ENCODE measurements at places on chromosomes 1 and 21.
A peak's percentile ranks its signal among the peaks of the same experiment; 100 is the strongest.

DNA sequence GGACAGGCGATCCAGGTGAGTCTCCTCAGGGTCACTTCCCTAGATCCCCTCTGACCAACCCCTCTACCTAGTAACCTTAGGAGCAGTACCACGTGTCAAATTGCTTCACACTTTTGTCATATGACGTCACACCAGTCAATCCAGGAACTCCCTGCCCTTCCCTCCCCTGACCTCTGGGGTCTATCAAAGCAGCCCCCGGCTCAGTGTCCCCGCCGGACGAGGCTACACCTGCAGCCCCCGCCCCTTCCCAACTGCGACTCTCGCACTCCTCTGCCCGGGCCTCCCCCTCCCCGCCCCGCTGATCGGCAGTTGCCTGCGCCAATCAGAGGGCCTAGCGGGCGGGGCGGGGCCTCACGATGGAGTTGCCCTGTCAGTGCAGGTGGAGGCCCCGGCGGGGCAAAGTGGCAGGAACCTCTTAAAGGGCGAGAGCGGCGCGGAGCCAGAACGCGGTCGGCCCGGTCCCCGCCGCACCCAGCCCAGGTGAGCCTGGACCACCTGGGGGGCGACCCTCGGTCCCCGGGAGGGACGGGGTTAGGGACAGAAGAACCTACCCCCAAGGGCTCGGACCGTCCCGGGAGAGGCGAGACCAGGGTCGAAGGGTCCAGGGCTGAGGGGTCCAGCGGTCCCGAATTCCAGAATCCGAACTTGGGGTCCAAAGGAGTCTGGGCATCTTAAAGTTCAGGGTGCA lies 27.5 kb upstream of the EPB41 start:
- peak; percentile 100 for DNase-seq

GRCh38 chr21:37811711-37812110 lies 104.5 kb downstream of the KCNJ6 start:
- no peak for DNase-seq

DNA sequence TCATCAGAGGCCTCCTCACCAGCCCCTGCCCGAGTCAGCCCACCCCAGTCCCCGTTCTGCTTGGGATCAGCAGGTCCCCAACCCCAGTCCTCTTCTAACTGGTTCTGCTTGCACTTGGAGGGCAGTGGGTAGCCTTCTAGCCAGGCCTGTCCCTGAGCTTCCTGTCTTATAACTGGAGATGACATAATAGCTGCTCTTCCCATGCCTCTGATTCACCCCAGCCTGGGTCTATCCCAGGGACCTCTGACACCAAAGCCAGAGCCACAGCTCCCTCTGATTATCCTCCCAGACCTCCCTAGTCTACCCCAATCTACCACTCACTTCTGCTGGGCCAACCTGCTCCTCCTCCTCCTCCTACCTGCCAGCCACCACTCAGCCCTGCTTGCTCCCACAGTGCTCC lies 31.4 kb downstream of the IQGAP3 start:
- DNase-seq, result no peak

GRCh38 chr1:18693256-18694098 lies 62.8 kb downstream of the PAX7 start:
- no peak for DNase-seq

DNA sequence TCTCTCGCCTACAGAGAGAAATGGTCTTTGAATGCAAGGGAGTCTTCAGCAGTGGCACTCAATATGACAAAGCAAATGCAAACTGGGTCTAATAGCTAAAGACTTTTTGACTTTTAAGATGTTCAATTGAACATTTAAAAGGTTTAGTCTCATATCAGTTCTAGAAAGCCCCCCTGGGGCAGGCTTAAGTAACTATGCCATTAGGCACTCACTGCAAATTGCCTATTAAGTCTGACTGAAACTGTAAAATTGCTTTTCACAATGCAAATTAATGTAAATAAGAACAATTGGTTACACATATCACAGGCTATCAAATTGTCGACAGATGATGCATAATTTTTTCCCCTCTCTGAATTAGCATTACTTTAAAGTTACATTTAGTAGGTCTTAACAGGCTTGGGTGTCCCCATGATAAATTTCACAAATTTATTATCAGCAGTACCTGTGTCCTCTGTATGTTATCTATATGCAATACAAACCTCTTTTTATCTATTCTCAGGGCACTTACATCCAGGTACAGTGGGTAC lies 329.1 kb downstream of the LRRIQ3 start:
- DNase-seq, result no peak

GRCh38 chr1:19467199-19468187 lies 17.8 kb downstream of the CAPZB start:
- DNase-seq, result no peak

DNA sequence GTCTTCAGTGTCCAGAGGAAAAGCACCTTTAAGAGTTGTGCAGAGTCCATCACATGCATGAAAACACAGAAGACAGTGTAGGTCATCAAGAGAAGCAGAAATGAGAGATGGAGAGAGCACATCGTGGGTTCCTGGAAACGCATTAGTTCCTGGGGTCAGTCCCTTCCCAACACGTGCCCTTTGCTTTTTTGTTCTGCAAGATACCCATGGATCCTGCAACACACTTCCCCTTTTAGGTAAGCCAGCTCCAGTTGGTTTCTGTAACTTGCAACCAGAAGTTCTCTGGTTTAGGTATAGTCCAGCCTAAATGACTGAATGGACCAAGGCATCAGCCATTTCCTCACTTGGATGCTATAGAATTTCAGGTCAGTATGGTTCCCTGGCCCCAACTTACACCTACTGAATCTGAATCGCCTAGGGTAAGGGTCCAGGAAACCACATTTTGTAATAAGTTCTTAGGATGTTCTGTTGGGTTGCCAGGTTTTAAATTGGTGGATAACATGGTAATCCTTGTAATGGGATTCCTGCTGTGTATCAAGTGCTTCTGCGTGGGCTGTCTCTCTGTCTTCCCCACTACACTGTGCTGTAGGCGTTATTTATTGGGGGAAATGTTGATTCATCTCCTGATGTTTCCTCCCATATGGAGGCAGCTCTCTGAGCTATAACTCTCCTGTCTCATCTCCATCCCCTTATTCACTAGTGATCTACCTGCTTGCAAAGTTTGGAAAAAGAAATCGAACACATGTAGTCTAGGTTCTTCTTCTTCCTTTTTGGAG lies 230.6 kb downstream of the TNR start:
- no peak for DNase-seq

- peak; percentile 61 for DNase-seq
These were observed 261.5 kb downstream of the NFIA start for GRCh38 chr1:61343734-61344420.

DNA sequence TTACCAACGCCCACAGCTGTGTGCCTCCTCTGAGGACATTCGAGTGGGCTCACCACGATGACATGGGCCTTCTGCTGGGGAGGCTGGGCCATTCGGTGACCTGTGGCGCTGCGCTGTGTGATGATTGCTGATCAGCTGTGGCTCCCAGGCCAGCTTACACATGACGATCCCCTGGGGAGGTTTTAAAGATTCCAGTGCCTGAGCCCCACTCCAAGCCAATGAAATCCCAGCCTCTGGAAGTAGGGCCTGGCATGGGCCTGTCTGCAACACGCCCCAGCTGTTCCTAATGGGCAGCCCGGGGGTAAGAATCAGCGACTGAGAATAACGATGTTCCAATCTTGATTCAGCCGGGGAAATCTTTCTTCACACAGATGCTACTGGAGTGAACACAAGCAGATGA lies 153.7 kb downstream of the KCNJ6 start:
- DNase-seq, result no peak

DNA sequence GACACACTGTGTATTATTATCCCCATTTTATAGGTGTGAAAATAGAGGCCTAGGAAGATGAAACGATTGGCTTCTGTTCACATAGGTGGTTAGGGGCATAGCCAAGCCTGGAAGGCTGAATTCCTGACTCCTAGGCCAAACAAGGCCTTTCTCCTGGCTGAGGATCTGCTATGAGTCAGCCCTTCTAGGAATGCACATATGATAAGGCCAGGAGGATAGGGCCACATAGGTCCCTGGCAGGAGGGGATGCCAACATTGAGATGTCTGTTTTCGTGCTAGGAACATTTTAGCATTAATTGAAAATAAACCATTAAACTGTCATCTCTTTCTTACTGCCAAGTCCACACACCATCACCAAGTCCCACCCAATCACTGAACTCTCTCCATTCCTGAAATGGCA lies 9.2 kb downstream of the CSMD2 start:
- DNase-seq, result no peak

DNA sequence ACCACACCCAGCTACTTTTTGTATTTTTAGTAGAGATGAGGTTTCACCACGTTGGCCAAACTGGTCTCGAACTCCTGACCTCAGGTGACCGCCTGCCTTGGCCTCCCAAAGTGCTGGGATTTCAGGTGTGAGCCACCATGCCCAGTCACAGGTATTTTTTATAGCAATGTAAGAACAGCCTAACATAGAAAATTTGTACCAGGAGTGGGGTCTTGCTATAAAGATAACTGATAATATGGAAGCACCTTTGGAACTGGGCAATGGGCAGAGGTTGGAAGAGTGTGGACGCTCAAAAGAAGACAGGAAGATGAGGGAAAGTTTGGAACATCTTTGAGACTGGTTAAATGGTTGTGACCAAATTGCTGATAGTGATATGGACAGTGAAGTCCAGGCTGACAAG lies 99.2 kb downstream of the GDAP2 start:
- DNase-seq, result no peak

DNA sequence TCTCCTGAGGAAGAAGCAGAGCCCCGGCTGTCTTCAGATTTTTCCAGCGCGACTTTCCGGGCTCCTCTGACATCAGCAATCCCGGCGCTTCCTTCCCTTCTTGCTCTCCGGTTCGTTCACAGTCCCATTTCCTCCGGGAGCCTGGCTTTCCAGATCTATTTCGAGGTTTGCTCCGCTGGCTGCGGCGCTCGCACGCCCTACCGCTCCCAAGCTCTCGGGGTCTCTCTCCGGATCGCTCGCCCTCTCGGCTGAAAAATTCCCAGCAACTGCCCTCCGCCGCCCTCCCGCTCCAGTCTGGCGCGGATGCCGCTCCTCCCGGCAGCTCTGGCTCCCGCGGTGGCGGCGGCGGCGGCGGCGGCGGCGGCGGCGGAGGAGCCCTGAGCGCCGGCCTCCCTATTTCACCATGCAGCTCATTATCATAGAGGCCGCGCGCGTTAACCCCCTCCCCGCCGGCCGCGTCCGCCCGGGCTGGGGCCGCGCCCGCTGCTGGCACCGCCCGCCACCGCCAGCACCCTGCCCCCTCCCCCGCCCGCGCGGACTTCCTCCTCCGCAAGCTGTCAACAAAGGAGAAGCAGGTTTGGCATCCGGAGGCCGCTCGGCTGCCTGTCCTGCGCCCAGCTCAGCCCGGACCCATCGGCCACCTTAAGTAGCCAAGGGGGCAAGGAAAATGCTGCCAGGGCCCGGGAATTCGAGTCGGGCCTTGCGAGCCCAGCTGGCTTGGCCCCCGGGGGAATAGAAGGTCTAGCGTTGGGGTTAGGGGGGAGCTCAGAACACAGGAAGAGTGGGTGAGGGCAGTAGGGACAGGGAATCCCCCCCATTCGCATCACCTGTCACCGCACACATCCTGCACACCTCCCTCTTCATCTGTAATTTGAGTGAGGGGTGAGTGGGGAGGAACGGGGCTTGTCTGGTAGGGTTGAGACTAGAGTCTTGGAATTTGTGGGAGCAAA lies at the start of gene PLXNA2:
TSS of gene PLXNA2 (minus strand) at position 418 of the 950 bp plus-strand sequence. CDS start 26,462 bp downstream, outside the sequence.
- DNase-seq, result peak; percentile 73

GRCh38 chr1:243286409-243287122 lies 30.7 kb downstream of the SDCCAG8 start:
- DNase-seq, result no peak

DNA sequence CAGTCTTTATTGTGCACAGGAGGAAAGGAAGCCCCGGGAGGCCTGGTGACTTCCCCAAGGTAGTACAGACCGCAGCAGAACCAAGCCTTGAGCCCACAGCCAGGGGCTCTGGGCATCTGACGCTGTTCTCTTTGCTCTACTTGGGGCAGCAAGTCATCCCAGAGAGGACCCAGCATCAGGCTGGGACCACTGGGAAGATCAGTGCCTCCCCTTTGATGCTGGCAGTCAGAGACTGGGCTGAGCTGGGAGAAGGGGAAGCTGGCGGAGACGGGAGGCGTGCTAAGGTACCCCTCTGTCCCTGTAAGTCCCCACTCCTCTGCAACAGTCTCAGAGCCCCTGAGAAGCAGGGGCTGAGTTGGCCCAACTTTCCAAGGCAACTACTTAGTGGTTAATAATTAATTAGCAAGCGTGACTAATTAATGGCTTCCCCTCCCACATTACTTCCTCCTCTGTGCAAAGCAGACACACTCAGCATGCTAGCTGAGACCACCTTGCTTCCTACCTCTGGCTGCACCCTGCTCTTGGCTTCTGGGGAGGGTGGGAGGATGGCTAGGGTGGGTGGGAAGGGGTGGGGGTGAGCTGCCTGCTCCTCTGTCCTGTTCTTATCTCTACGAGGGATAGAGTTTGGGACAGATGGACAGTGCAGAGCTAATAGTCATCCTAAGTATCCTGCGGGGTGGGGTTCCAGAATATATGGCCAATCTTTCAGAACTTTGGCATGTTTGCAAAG lies 1.3 kb downstream of the INAVA start:
- no peak for DNase-seq

- no peak for DNase-seq
These were observed 49.1 kb downstream of the ERI3 start for GRCh38 chr1:44305962-44306422.

DNA sequence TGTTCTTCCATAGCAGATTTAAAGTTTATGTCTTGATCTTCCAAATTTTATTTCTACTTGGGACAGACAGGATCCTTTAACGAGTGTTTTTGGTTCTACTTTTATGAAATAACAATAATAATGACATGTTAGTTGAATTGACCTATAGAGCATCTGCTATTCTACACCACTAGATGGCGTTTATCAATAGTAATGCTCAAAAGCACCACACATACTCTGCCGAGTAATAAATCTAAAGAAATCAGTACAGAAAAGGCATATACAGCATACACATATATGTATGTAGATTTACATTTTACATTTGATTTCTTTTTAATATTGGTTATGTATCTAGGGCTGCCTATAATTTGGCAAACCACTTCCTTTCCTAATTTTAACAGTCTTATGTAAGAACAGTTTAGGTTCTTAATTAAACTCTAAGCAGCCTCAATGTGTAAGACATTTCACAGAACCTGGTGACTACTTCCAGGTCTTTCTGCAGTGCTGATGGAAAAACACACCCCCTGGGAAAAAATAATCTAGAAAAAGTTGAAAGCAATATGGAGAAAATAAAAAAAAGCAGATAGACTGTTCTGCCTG lies 5.9 kb upstream of the SIPA1L2 start:
- peak; percentile 53 for DNase-seq

DNA sequence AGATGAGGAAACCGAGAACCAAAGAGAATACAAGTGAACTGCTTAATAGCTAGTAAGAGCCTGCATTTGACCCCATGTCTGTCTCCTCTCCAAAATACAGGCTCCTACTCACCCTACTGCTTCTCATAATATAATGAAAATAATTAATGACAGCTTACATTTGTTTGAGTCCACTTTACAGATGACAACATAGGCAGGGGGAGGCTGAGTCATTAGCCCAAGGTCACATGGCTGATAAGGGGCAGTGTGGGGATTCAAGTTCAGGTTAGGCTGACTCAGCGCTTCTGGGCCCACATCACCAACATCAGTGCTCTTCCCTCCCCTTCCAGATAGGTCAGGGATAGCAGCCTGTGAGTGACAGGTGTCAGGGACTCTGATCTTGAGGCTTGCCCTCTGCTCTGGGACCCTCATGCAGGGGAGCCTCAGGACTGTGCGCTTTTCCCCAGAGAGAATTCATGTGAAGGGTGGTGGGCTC lies 16.2 kb downstream of the AZIN2 start:
- no peak for DNase-seq
